B cell (primary cell): ENCODE measurements at places on chromosomes 4 and X.

DNA sequence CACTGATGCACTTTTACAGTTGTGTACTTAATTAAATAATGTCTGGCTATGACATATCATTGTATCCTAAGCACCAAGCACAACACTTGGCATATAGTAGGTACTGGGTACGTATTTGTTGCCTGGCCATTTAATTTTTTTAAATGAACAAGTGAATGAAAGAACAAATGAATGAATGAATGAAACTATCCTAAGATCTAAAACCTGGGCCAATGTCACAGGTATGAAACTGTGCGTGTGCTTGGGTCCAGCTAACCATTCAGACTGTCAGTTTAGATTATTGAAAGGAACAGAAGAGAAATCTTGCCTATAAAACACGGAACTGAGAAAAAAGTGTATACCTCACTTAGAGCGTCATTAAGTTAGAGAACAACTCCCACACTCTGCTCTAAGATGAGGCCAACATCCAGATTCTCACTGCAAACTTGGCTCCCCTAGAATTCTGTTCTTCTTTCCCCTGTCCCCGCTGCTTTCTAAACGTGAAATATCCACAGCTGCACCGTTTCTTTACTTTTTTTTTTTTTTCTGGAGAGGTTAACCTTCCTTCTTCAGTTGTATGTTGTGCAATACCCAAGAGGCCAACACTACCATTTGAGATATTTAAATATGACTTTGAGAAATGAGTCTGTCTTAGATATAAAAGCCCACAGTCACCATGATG is 17.3 kb upstream of the SEL1L3 start:
- peak; percentile 68 for DNase-seq

- no peak for DNase-seq
These were observed 37.0 kb upstream of the NUDT6 start for GRCh38 chr4:122959441-122959840.

DNA sequence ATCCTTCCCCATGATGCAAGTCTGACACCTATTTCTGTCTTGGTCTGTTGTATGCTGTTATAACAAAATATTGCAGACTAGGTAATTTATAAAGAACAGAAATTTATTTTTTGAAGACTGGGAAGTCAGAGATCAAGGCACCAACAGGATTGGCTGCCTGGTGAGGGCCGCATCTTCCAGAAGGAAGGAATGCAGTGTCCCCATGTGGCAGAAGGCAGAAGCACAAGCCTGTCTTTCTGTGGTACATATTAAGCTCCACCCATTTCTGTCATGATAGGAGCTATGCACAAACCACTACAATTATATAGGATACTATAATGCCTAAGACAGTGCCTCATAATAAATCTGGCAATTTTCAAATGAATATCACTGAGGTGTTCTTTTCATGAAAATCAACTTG is 502.3 kb upstream of the DIAPH2 start:
- no peak for DNase-seq

DNA sequence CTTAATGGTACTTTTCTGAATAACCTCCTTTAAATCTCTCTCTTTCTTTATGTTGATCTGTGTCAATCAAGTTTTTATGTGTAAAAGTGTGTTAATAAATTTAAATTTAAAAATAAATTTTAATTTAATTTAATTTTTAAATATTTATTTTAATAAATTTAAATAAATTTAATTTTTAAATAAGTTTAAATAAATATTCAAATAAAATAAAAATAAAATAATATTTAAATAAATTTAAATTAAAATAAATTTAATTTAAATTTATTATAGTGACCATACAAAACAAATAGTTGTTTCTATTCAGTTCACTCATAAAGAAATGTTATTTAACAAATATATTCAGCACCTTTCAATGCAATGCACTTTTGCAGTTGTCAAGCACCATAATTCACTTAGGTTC is 146.9 kb downstream of the GRID2 start:
- DNase-seq: no peak

DNA sequence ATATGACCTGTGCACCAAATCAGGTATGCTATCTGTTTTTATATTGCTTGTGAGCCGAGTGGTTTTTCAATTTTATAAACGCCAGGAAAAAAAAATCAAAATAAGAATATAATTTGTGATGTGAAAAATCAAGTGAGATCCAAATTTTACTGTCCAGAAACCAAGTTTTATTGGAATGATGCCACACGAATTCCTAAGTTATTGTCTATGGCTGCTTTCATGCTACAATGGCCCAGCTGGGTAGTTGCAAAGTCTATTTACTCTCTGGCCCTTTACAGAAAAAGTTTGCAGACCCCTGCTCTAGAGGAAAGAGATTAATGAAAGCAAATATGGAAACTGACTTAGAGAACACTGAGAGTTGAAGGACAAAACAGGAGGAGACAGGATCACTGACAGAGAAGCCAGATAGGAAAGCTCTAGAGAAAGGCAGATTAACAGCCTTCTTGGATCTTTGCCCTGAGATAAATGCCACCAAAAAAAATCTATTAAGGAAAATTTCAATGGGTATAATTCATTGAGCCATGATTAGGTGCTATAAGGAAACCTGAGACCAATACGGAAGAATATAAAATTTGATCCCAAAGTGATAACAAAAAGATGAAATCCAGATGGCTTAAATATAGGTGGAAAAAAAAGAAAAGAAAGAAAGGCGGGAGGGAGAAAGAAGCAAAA is 29.8 kb downstream of the PRSS12 start:
- no peak for DNase-seq

- DNase-seq: no peak
These were observed 341.1 kb downstream of the GBA3 start for GRCh38 chr4:23033796-23034195.

DNA sequence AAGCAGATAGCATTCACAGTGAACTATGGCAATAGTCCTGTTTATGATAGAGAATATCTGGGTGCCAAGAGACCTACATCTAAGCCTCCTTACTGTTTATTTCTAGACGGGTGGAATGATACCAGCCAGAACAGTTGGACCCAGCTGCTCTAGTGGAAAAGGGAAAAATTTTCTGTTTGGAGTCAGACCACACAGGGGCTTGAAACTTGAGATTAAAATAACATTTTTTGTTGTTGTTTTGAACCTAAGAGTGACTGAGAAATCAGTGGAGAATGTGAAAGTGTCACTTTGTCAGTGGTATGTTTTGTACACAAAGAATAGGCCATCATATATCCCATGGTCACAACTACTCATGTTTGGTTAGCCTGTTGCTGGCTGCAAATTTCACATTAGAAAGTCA is 105.7 kb downstream of the AGTR2 start:
- DNase-seq: no peak
